GF-D8 (cell line): ENCODE measurements at places on chromosomes 3 and 15.
A peak's percentile ranks its signal among the peaks of the same experiment; 100 is the strongest.

GRCh38 chr15:68783226-68784058, 37.3 kb downstream of the ANP32A start:
- DNase-seq = no peak

DNA sequence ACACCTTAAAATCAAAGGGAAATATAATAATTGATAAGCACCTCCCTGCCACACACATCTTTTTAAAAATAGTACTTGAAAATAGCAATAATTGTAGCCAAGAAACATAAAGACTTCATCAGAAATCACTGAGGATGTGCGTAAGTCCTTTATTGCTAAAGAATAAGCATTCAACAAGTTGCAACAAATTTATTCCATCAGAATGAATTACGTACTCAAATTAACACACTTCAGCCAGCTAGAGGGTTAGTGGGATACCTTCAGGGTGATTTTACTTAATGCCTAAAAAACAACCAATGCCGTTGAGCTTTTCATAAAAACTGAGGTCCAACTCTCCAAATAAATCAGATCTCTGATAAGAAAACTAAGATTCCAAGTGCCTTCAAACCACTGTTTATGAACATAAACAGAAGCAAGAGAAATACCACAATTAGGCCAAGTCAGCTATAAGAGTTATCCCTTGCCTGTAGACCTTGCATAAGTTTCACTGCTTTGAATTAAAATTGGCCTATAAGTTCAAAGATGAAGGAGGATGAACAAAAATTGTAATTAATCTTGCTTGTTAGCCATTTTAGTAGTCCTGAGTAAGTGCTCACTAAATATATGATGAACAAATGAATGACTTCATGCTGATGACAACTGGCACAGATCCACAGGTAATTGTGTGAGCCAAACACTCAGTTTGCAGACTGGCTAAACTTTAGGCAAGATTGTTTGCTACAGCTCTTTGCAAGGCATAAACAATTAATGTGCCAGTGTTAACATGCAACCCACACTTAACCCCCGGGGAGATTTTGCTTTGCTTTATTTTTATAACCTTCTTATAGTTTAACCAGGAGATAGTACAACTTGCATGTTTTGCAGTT, 375.1 kb upstream of the THBS1 start:
- DNase-seq = no peak

DNA sequence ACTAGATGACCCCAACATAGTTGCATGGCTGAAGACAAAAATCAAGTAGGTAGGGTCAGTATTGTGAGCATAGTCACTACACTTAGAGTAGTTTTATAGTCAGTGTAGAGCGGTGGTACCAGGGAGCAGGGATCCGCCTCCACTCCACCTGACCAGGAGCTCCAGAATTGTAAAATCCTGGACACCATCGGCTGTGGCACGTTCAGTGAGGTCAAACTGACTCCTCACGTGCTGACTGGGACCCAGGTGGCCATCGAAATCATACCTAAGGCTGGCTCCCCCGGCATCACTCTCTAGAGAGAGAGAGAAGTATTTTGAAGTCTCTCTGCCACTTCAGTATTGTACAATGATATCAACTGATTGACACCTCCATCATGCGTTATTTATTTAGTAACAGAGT, 59.7 kb upstream of the TAMM41 start:
- DNase-seq = no peak

DNA sequence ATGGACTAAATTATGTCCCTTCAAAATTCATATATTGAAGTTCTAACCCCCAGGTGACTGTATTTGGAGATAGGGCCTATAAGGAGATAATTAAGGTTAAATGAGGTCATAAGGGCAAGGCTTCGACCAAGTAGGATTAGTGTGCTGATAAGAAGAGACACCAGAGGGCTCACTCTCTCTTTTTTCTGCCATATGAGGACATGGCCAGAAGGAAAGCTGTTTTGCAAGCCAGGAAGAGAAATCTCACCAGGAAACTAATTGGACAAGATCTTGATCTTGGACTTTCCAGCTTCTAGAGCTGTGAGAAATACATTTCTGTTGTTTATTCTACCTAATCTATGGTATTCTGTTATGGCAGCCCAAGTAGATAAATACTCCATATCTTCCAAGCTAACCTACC, 503.6 kb upstream of the NAALADL2 start:
- DNase-seq = no peak

- DNase-seq = no peak
Measured at GRCh38 chr3:134355416-134355815, 18.8 kb downstream of the AMOTL2 start.

DNA sequence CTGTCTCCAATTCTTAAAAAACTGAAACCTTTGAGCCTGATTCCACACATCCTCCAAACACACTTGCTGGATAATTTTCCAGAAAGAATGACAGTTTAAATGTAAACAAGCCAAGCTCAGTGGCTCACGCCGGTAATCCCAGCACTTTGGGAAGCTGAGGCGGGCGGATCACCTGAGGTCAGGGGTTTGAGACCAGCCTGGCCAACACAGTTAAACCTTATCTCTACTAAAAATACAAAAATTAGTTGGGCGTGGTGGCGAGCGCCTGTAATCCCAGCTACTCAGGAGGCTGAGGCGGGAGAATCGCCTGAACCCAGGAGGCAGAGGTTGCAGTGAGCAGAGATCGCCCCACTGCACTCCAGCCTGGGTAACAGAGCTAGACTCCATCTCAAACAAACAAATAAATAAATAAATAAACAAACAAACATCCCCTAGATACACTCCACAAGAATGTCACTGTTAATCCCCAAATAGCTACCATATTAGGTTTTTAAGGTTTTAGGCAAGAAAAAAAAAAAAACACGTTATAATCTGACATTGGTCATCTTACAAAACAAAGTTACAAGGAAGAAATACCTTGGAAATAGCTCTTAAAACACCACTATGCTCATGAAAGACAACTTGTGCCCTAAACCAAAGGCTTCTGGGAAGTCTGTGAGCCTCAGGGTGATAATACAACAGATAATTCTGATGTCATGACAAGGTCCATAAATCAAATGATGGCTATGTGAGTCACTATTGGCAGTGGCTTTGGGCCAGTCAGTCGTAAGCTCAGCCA, 13.2 kb downstream of the TNIK start:
- DNase-seq = no peak

DNA sequence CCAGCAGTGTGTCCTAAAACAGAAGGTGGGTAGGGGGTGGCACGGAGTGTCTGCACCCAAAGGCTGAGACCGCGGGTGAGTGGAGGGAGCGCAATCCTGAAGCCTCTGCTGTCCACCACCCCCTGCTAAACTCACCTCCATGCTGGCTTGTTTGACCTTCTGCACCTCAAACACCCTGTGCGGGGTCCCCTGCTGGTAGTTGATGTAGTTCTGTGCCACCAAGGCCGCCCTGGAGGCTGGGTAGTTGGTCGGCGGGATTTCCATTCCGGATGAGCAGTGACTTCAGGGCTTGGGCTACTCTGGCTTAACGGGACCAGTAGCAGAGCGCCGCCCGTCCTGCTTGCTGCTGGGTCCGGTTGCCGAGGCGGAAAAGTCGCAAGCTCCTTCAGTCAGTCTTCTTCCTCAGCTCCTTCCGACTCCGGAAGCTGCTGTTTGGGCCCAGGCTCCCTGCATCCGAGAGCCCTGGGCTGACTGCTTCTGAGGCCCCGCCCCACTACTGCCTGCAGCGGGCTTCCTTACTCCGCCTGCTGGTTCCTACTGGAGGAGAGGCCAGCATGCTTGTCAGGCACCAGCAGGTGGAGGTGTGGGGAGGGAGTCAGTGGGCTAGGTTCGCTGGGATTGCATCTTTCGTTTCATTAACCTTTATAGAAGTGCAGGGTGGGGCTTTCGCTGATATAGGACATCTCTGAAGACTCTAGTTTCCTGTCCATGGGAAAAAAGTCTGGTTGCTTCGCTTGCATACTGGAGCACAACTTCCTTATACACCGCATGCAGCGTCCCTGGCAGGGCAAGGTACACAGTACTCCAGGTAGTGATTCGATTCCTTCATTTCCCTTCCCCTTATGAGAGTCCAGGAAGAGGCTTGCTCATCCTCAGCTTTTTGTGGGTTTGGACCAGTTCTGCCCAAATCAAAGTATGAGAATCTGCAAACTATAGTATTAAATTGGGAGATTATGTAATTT, at the start of gene LXN:
TSS of gene LXN (minus strand) at position 434 of the 962 bp plus-strand sequence. CDS start at position 264, 170 bp downstream.
- peak; percentile 66 for DNase-seq

- DNase-seq = no peak
Measured at GRCh38 chr3:15206662-15207576, 873 bp downstream of the CAPN7 start.

- no peak for DNase-seq
Measured at GRCh38 chr3:147688868-147689267, 279.7 kb downstream of the ZIC1 start.

DNA sequence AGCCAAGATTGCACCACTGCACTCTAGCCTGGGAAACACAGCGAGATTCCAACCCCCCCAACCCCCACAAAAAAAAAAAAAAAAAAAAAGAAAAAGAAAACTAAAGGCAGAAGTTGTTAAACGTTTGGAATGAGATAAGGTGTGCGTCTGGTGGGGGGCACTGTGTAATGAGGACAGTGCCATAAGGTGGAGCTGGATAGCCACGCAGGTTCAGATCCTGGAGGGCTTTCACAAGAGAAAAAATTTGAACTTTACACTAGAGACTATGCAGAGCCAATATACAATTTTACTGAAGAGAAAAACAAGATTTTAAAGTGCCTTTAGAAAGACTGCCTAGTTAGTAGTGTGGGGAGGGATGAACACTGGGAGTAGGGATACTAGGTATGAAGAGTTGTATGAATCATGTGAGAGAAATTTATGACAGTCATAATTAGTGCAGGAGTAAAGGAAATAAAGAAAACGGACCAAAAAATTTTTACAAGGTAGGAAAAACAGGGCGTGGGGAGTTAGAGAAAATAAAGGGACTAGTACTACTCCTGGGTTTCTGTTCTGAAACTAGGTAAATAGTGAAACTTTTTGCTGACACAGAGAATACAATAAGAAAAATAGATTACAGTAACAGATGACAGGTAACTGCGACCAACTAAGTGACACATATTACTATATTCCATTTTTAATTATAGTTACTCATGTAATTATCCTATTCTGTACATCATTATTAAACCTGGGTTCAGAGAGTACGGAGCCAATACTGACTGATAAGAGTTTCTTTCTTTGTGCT, 108.1 kb downstream of the PEAK1 start:
- DNase-seq = no peak

DNA sequence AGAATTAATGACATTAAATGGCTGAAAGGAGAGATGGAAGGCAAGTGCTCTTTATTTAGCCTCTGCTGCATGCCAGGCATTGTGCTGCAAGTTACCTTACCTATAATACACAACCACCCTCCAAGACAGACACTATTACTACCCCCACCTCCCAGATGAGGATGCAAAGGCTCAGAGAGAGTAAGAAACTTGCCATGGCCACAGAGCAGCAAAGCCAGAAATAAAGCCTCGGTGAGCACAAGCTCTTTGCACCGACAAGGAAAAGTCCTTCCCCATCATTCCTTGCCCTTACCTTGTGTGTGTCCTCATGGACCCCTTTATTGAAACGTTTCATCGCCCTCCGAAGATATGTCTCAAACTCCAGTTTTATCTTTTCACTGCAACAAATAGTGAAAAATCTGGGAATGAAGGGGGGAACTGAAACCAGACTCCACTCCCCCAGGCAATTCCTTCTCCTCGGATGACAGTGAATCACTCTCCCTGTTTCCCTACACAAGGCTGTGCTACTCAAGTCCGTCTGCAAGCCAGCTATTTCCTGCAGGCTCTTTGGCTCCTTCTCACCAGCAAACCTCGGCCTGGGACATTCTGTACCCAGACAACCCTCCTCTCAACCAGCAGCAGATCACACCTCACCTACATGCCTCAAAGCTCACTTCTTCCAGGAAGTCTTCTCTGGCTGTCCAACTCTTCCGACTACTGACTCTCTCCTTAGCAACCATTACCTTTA, 11.4 kb downstream of the XPC start:
- no peak for DNase-seq

- DNase-seq = no peak
Measured at GRCh38 chr3:118186051-118186450, 848.6 kb downstream of the IGSF11 start.
